NCI-H187 (cell line): ENCODE measurements at places on chromosomes 3 and 15.
A peak's percentile ranks its signal among the peaks of the same experiment; 100 is the strongest.

DNA sequence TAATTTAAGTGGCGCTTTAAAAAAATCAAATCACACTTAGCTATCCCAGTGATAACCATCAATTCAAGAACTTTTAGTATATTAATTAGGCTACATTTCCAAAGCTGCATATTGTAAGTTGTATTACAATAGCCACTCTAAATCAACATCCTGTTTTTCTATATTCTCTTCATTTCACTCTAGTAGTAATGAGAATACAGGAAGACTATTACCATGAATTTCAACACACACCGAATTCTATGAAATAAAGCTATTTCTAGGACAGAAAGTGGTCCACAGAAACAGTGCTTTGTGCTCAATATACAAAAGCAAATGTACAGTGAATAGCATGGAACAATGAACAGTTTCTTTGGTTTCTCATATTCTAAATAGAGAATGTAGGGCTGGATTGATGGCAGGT is 24.6 kb downstream of the TRAT1 start:
- DNase-seq: no peak

GRCh38 chr3:134347551-134347950 is 26.7 kb downstream of the AMOTL2 start:
- DNase-seq: no peak

DNA sequence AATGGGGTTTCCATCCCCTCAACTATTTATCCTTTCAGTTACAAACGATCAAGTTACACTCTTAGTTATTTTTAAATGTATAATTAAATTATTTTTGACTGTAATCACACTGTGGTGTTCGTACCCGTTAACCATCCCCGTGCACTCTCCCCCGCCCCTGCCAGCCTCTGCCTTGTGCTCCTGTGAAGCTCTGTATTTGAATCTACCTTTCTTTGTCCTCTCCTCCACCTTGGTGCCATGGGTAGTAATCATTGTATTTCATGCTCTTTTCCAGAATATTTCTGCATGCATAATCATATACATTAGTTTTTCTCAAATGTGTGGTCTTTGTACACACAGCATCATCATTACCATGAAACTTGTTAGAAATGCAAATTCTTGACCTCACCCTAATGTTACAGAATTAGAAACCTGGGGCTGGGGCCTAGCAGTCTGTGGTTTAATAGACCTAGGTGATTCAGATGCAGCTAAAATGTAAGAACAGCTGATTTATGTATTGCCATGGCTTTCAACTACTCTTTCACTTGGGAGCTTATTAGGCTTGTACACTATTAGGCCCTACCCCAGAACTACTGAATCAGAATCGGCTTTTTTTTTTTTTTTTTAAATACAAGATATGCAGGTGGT is 91.5 kb downstream of the STT3B start:
- no peak for DNase-seq

- no peak for DNase-seq
These were observed 114.0 kb downstream of the CYP19A1 start for GRCh38 chr15:51224428-51224827.

GRCh38 chr15:68316061-68316804 is 38.7 kb downstream of the FEM1B start:
- DNase-seq: no peak

DNA sequence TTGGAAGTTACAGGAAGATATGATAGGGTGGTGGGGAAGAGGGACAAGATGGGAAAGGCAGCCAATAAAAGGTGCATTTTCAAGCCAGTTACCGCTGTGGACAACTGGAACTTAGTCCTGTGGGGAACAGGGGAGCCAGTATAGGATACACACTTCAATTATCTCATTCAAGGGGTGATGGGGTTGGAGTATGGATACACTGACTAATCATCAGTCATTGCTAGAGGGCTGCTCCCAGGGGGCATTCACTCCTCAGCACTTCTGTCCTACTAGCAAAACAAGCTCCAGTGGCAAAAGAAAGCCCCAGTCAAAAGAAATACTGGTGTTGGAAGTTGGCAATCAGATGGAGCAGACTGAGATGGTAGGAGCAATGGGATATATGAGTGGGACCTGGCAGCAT is 183.4 kb upstream of the GADL1 start:
- no peak for DNase-seq

DNA sequence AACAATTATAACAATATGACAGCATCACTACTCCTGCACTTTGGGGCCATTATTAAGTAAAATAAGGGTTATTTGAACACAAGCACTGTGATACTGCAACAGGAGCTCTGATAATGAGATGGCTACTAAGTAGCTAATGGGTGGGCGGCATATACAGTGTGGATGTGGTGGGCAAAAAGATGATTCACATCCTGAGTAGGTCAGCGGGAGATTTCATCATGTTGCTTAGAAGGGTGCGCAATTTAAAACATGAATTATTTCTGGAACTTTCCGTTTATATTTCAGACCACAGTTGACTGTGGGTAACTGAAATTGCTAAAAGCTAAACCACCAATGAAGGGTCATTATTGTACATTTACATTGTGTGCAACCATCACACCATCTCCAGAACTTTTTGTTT is 42.3 kb downstream of the FBXO22 start:
- no peak for DNase-seq

DNA sequence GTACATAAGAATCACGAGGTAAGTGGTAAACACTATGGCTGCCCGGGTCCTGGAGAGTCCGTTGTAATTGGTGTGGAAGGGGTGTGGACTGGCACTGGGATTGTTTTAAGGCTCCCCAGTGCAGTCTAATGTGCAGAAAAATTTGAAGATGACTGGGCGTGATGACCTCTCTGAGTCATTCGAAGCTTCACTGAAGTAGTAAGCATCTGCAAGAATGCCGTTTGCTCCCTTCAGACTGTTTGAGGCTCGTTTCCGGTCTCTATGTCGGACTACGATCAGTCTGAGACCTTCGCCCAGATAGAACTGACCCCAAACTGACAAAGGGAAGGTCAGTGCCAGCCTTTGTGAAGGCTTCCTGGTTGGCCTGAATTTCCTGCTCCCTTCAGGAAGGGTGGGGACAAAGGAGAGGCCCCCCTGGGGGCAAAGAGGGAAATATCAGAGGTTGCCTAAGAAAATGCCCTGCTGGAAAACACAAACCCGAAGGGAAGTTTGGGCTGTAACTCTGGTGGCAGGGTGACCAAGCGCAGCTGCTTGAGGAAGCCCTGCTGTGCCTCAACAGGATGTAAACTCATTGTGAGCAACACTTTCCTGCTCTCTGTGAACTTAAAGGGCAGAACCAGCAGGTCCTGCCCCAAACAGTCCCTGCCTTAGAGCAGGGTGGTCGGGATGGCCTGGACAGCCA is 34.6 kb downstream of the BTD start:
- no peak for DNase-seq

- no peak for DNase-seq
These were observed 22.1 kb downstream of the PLOD2 start for GRCh38 chr3:146138902-146139301.

- DNase-seq: no peak
These were observed 1072.7 kb downstream of the OTOL1 start for GRCh38 chr3:162569314-162569713.

- DNase-seq: no peak
These were observed 48.6 kb upstream of the ATOSA start for GRCh38 chr15:52727815-52728214.

DNA sequence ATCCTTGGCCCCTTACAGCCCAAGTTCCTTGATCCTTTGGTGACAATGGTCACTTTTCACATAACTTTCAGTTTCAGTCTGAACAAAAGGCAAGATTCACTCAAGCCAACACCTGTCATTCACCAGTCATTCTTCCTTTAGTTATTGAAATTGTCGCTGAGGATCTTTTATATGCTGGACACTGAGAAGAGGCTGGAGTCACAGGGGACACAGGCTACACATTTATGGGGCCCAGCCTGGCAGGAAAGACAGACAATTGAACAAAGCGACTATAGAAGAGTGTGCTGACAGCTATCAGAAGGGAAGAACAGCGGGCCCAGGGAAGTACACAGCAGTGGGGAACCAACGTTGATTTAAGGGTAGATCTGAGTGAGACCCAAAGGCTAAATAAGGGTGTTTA is 69.8 kb upstream of the PROK2 start:
- no peak for DNase-seq

DNA sequence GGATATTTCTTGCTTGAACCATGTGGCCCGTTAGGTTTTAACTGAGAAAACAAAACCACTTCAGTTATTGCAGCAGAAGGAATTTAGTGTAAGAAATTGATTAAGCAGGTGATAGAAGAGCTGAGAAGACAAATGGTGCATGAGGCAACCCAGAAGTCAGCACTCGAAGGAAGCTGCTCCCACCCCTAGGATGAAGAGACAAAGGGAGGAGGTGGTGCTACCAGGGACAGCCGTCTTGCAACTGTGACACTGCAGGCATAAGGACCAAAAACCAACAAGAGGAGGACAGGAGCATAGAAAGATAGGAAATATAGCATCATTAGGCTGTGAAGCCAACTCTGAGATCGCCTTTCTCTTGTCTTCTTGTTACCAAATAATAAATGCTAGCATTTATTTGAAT is 89.0 kb downstream of the IL20RB start:
- DNase-seq: no peak

DNA sequence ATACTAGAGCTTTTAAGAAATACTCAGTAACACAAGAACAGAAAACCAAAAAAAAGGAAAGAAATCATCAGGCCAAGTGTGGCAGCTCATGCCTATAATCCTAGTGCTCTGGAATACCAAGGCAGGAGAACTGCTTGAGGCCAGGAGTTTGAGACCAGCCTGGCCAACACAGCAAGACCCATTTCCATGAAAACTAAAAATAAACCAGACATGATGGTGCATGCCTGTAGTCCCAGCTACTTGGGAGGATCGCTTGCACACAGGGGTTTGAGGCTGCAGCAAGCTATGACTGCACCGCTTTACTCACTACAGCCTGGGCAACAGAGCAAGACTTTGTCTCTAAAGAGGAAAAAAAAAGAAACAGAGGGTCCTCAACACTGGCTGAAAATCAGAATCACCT is 18.2 kb downstream of the TASOR start:
- no peak for DNase-seq

GRCh38 chr3:108296239-108296638 is at the start of gene HHLA2:
Gene HHLA2, plus strand, starts transcription at chr3:108296548. Its CDS starts 55,266 bp downstream, at chr3:108351814.
- DNase-seq: no peak

- peak; percentile 39 for DNase-seq
These were observed 91.9 kb downstream of the PCSK6 start for GRCh38 chr15:101397521-101398003.

DNA sequence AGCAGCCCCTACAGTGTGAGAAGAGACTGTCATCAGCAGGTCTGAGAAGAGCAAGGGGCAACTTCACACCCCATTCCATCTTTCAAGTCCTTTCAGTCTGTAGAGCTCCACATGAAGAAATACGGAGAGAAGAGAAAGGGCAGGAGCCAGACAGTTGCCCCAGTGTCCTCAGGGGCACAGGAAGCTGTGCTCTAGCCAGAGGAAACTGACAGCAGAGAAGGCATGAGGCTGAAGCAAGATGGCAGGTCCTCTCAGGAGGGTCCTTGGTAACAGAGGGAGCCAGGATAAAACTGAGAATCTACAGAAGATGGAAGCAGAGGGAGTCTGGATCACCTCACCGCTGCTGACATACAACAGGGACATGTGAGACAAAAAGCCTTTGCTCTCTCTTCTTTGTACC is 47.3 kb downstream of the PLCH1 start:
- no peak for DNase-seq

DNA sequence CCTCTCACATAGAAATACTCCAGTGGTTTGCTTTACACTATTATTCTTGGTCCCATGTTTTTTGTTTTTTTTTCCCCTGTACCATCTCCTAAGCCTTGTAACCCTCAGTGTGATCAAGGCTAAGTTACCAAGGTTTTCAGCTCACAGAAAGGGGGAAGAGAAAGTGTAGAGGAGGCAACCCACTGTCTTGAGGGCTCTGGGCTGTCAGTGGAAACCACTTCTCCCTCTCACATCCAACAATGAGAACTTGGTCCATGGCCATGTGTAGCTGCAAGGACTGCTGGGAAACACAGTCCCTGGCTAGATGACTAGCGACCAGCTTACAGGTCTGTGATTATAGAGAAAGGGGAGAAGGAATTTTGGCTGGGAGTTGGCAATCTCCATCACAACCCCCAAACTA is 30.3 kb downstream of the GPD1L start:
- no peak for DNase-seq

- DNase-seq: no peak
These were observed 789.9 kb downstream of the IGSF11 start for GRCh38 chr3:118244761-118245160.

DNA sequence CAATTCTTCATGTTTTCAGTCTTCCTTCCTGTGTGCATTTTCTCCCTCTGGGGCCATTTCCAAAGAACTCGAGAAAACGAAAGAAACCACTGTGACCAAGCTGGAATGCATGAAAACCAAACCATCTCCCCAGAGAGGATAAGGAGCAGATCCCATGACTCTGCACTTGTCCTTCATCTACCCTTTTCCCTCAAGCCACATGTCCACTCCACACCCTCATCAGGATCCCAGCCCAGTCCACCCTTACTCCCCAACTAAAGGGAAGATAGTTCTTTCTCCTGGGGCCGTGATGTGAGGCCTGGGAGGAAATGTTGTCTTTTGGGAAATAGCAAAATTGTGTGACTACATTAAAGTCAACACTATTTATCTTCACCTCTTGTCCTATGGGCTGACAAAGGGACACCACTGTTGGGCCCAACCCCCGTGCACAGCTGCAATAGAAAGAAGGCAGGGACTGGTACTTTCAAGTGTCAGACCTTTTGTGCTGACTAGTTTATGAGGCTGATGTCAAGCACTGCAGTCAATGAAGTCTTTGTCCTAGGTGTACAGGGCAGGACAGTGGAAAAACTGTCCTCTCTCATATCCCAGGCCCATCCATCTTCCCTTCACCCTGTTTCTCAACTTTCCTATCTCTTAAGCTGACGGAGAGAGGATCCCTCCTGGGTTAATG is 487.1 kb upstream of the NR2F2 start:
- DNase-seq: no peak

DNA sequence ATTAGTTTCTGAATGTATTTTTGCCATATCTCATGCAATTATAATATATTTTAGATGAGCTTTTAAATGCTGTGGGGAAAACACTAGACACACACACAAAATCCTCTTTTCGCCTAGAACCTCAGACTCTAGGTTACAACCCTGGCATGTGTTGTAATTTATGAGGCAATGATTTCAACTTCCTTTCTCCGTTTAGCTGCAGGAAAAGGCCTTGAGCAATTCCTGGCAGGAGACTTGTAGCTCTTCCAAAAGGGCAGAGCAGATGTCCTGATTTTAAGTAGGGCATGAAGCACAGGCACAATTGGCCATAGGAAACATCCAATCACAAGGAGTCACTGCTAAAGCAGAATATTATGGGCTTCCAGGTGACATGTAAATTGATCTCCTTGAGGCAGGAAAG is 82.0 kb downstream of the GPR156 start:
- no peak for DNase-seq

DNA sequence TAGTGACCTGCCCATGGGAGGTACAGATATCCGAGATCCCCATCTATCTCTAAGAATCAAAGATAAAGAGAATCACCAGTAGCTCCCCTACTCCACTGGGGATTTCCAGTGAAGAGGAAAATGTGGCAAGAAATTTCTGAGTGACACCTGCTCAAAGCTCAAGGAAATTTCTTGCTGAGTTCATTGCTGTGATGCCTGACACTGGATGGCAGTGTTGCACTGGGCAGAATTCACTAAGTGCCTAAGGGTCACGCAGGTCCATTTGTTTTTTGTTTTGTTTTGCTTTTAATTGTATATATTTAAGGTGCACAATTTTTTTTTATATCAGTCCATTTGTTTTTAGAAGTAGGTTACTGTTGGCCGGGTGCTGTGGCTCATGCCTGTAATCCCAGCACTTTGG is 109.5 kb upstream of the KCNAB1 start:
- no peak for DNase-seq
